Smooth muscle cell of the umbilical artery (primary cell): ENCODE measurements at places on chromosomes 3 and 15. TPM values are rescaled to one million over a fixed set of nuclear protein-coding genes. Genes with fewer than 3 reads are reported as not detected.

The KNSTRN gene
- total RNA-seq: 16.0 and 67.1 TPM in 2 replicates

The FAM98B gene
- 11.5 and 11.9 TPM in 2 replicates for total RNA-seq

The EPHA3 gene
- 4.2 and 17.0 TPM in 2 replicates for total RNA-seq

The ZNF662 gene
- total RNA-seq: 1.1 and 1.2 TPM in 2 replicates

The PXK gene
- 21.8 and 37.4 TPM in 2 replicates for total RNA-seq

The PCOLCE2 gene
- 3.9 and 29.4 TPM in 2 replicates for total RNA-seq
